Mesothelial cell of epicardium (in vitro differentiated cells): ENCODE measurements at places on chromosomes 11 and 22.

DNA sequence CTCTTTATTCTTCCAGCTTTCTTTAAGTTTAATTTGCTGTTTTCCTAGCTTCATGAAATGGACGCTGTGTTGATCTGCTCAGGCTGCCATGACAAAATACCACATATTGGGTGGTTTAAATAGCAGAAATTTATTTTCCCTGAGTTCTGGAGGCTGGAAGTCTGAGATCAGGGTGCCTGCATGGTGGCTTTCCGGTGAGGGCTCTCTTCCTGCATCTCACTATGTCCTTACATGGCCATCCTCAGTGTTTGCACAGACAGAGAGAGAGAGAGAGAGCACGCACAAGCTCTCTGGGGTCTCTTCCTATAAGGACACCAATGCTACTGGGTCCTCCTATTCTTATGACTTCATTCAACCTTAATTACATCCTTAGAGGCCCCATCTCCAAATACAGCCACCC is 28.7 kb downstream of the MCAM start:
- no peak for DNase-seq

DNA sequence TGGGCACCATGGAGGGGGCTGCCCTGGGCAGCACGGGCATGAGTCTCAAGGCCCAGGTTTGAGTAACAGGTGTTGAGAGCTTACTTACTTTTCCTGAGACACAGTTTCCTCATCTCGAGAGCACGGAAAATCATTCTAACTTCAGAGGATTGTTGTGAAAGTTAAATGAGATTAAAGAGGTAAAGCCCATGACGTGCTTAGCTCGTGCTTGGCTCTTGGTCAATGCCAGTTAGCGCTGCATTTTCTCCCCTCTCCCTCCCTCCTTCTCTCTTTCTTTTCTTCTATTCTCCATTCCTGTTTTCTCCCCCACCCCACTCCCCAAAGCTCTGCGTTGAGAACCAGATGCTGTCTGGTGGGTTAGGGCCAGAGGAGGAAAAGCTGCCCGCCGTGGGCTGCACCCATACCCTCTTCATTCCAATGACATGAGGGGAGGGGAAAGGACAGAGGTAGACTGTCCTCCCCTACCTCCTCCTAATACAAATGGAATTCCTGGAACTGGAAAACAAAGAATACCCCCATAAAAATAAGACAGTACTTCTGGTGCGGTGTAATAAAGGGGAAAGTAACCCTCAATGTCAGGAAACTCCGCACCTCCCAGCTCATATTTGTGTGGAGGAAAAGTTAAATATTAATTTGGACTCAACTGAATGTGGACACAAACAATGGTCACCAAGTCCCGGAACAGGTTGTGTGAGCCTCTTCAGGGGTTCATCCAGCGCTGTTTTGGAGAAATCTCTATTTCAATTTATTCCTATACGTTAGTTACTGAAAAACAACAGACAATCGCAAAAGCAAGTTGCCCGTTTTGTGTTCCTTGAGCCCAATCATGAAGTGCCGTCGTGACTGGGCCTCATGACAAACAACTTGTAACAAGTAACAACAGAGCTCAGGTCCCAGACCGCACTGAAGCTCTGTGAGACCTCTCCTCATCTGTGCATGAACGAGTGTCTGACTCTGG is 54.8 kb upstream of the B3GAT1 start:
- DNase-seq = no peak

DNA sequence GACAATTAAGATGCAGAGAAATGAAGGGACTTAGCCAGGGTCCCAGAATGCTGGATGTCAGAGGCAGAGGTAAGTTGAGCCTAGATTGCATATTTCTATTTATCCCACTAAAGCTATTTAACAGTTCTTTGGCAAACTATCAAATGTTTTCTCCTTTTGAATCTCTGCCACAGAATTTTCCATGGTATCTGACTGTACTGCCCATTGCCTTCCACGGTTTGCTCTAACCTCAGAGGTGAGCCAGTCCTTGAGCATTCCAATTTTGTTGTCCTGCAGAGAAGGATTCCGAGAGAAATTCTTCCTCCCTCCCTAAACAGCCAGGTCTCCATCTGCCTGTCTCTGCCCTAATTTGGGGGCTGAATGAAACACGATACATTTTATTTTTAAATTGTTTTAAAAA is 368.3 kb upstream of the SYN3 start:
- DNase-seq = no peak

- DNase-seq = peak; percentile 28
Observed at GRCh38 chr11:2521733-2522630, 77.2 kb downstream of the KCNQ1 start.

DNA sequence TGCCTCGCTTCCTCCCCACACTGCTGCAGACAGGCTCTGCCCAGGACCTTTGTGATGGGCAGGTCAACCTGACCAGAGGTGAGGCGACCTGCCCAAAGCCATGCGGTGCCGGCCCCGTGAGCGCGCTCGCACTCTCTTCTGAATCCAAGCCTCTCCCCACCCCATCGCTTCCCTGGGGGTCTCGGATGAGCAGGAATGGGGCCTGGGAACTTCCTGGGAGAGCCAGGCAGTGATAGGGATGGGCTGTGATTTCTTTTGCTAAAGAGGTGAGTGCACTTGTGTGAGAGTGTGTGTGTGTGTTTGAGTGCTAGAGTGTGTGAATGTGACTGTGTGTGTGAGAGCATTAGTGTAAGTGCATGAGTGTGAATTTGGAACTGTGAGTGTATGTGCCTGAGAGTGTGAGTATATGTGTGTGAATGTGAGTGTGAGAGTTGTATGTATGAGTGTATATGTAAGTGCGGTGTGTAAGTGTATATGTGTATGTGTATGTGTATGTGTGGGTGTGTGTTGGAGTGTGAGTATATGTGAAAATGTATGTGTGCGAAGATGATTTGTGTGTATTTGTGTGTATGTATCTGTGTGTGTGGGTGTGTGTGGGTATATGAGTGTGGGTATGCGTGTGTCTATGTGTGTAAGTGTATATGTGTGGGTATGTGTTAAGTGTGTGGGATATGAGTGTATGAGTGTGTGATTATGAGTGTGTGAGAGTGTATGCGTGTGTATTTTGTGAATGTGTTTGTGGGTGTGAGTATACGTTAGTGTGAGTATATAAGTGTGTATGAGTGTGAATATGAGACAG is 11.7 kb upstream of the LRRC10B start:
- no peak for DNase-seq

GRCh38 chr22:46824344-46824909 is 62.0 kb downstream of the TBC1D22A start:
- DNase-seq = no peak

- DNase-seq = no peak
Observed at GRCh38 chr11:85154294-85154693, 472.9 kb downstream of the DLG2 start.

DNA sequence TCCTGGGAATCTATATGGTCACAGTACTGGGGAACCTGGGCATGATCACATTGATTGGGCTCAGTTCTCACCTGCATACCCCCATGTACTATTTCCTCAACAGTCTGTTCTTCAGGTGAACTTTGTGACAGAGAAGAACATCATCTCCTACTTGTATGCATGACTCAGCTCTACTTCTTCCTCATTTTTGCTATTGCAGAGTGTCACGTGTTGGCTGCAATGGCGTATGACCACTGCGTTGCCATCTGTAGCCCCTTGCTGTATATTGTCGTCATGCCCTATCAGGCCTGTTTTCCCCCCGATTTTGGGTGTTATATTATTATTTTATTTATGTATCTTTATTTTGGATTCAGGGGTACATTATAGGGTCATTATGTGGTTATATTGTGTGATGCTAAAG is 2.4 kb upstream of the OR8G1 start:
- DNase-seq = no peak

GRCh38 chr11:115887727-115888126 is 383.5 kb upstream of the CADM1 start:
- no peak for DNase-seq

- DNase-seq = no peak
Observed at GRCh38 chr22:37659897-37660708, 1.6 kb downstream of the PDXP start.

- no peak for DNase-seq
Observed at GRCh38 chr11:104734998-104735397, 163.3 kb downstream of the CASP12 start.

DNA sequence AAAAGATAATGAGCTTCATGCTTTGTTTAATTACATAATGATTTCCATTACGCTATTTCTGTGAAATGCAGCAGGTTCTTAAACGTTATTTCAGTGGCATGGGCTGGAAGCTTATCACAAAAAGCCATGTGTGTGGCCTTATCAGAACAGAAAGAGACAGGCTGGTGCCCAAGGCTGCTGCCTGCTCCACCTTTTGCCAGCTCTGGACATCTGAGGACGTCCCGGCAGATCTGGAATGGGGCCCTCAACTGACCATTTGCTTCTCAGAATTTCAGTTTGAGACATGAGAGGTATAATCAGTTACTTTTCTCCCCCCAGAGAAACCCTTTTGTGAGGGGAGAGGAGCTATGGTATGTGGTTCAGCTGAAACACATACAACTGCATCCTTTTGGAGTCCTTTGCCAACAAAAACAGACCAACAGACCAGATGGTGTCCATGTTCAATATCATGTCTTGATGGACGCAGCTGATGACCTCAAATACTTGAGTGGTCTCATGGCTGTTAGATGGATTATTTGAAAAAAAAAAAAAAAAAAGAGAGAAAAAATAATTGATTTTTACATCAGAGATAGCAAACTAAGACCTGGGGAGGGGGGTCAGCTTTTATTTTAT is 8.6 kb downstream of the CDPF1 start:
- no peak for DNase-seq

DNA sequence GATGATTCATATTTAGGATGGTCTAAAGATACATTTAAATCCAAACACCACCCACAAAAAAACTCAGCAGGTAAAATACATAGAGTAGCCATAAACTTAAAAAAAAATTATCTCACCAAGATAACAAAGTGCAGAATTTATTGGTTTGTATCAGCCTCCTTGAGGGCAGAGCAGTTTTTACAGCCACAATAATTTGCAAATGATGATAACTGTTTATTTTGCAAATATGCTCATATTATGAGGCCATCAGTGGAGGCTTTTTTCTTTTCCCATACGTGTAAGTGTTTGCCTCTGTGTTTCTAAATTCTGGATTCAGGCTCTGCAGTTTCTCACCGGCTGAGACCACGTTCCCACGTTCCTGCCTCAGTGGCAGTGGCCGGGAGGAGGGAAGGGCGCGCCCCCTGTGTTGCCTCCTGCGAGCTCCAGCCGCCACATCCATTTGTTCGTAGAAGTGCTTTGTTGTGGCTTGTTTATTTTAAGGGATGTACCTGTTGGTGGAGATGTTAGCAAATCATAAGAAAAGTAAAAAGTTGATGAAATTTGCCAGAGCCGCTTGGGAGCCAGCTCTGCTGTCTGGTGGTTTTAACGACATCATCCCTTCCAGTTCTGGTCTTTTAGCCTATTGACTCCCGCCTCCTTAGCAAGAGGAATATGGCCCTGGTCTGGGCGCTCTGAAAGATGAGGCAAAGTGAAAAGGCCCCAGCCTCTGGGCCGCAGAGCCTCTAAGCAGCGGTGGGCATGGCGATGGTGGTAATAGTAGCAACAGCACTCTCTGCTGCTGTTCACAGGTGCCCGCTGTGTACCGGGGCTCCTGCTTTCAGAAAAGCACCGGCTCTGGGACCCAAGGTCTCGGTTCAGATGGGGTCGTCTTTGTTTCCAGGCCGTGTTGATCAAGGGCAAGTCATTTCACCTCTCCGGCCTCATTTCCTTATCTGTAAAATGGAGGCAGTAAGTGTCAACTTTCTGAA is 66.7 kb upstream of the PPARA start:
- no peak for DNase-seq

GRCh38 chr11:82546661-82547557 is 186.8 kb downstream of the FAM181B start:
- no peak for DNase-seq

DNA sequence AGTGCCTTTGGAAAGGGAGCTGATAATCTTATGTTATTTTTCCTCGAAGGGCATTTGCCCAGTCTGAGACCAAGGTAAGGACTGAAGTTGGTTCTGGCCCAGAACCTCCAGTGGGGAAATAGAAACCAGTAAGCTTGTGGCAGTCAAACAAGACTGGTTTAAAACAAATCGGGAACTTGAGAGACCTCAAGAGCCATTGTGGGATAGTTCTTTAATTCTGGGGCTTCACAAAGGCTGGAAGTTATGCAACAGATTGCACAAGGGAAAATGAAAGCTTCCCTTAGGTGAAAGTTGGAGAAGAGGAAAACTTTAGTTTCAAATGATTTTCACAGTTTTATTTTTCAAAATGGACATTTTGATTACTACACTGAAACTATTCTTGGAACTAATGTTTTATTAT is 33.5 kb upstream of the RAB38 start:
- DNase-seq = no peak

- no peak for DNase-seq
Observed at GRCh38 chr11:102293873-102294601, 23.2 kb upstream of the BIRC3 start.

- DNase-seq = no peak
Observed at GRCh38 chr11:111974446-111974845, 37.3 kb downstream of the DIXDC1 start.

- no peak for DNase-seq
Observed at GRCh38 chr11:26106726-26107125, 225.2 kb upstream of the ANO3 start.

DNA sequence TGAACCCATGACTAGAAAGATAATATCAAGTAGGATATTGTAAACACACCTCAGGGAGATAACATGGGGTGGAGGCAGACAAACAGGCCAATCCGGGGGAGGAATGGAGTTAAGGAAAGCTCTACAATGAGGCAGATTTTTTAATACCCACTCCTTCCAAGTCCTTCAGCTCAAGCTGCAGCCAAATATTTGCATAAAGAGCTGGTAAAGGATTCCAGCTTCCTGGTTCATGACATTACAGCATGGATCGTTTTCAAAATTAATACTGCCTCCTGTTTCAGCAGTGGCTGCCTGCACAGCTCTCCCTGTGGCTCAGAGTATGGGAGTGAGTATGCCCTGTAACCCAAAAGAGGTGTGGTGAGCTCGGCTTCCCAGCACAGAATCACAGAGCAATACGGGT is 5.1 kb downstream of the POU2AF3 start:
- DNase-seq = no peak

DNA sequence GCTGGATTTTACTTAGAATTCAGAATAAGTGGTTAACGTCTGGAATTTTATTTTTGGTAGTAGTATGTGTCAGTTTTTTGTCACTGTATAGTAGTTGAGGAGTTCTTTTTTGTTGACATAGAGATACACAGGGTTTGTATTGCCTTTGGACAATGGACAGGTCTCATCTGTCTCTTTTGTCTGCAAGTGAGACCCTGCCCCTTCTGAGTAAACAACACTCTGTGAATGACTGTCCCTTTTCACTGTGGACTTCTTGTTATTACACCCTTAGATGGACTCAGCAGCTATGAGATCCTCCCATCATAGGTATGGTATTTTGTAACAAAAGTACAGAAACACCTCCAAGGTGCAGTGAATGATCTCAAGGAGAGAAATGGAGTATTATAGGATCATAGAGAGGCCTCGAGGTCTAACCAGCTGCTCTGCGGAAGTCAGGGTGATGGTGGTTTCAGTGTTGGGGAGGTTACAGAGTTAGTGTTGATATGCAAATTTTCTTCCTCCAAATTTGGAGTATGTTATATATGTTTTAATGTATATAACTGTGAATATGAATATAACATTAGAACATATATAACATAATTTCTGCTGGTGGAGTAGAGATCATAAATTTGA is 7.8 kb downstream of the PPP6R3 start:
- no peak for DNase-seq

GRCh38 chr11:123560006-123560405 is 94.4 kb downstream of the SCN3B start:
- no peak for DNase-seq

GRCh38 chr11:20355221-20356219 is 8.0 kb upstream of the HTATIP2 start:
- DNase-seq = no peak

- no peak for DNase-seq
Observed at GRCh38 chr11:79028225-79028624, 412.6 kb downstream of the TENM4 start.
